T follicular helper cell (primary cell): ENCODE measurements at places on chromosomes 11 and 22.
A peak's percentile ranks its signal among the peaks of the same experiment; 100 is the strongest.

DNA sequence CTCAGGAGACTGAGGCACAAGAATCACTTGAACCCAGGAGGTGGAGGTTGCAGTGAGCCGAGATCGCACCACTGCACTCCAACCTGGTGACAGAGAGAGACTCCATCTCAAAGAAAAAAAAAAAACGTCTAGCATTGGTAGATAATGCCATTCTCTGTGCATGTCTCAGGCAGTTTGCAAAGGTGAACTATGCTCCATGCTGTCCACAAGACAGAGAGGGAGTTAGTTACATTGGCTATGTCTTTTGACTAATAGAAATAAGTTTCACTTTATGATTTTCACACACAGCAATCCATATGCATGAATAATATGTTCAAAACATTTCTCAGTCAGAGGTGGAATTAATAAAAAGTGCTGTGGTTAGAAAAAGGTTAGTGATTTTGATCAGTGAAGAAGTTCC is 591.4 kb downstream of the ETS1 start:
- DNase-seq, result no peak

DNA sequence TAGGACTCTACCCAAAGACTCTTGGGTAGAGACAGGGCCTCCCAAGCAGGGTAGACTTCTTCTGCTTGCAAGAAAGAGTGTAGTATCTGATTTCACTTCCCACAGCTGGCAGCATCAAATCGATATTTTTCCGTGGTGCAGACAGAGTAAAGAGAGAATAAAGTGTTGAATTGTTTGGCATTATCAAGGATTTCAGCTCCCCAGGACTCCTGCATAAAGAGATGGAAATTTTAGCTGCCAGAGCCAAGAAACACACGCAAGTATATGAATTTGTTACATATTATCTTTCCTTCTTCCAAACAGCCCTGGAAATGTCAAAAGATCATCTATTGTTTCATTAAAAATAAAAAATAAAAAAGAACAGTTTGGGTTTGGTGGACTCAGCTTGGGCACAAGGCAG is 136.8 kb downstream of the PKNOX2 start:
- no peak for DNase-seq

- DNase-seq, result no peak
Observed at GRCh38 chr22:24408630-24409029, 18.8 kb upstream of the ADORA2A start.

DNA sequence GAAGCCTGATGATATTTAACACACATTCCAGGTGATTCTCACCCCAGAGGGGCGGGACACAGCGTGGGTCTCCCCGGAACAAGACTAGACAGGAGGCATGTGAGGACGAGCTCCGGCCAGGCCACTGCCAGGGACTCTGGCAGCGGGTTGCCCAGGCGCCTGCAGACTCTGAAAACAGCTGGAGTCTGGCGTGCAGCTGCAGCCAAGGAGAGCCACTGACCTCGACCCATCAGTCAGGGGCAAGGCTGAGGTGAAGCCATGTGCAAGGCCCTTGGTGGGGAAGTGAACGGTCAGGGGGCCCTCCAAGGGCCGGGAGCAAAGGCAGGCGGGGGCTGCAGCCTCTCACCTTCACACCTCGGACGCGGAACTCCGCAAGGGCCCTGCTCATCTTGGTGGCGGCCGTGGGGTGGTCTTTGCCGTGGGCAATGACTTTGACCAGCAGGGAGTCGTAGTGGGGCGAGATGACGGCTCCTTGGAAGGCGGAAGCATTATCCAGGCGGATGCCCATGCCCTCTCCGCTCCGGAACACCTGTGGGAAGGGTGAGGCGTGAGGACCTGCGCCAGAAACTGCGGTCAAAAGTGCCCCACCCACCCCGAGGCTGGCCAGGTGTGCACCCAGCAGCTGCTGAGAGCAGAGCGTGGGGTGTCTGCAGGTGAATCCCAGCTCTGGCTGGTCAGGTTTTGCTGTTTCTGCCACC is 6.7 kb downstream of the LRFN4 start:
- no peak for DNase-seq

DNA sequence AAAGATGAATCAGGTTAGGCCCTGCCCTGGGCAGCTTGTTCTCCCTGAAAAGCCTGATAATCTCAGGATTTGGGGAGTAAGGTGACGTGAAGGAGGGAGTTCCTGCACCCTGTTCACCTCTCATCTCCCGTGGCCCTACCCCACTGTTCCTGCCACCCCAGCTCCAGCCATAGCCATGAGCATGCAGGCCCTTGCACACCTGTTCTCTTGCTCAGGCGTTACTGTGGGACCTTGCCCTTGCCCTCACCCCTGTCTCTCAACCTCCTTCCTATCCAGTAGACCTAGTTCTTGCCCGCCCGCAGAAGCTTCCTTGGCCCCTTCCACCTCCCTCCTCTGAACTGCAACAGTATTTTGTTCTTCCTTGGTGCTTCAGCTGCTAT is 15.0 kb downstream of the TSKU start:
- DNase-seq, result no peak

DNA sequence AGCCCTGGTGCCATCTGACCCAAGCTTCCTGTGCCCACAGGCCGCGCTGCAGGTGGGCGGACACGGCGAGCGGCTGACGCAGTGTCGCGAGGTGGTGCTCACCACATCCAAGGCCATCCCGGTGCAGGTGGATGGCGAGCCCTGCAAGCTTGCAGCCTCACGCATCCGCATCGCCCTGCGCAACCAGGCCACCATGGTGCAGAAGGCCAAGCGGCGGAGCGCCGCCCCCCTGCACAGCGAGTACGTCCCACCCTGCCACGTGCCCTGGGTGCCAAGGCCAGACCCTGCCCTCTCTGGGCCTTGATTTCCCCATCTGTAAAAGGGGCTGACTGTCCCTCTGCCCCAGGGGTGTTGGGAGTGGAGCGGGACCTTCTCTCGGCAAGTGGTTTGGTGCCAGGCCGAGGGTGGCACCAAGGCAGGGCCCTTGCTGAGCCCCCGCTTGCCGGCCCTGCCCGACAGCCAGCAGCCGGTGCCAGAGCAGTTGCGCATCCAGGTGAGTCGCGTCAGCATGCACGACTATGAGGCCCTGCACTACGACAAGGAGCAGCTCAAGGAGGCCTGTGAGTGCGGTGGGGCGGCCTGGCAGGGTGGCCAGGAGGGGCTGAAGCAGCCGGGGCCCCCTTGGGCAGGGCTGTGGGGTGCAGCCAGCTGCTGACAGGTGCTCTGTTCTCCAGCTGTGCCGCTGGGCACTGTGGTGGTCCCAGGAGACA is 5.9 kb upstream of the MDK start:
- no peak for DNase-seq

GRCh38 chr11:81342966-81343365 is 1390.7 kb downstream of the FAM181B start:
- no peak for DNase-seq

- no peak for DNase-seq
Observed at GRCh38 chr11:126587541-126587940, 232.1 kb downstream of the ST3GAL4 start.

DNA sequence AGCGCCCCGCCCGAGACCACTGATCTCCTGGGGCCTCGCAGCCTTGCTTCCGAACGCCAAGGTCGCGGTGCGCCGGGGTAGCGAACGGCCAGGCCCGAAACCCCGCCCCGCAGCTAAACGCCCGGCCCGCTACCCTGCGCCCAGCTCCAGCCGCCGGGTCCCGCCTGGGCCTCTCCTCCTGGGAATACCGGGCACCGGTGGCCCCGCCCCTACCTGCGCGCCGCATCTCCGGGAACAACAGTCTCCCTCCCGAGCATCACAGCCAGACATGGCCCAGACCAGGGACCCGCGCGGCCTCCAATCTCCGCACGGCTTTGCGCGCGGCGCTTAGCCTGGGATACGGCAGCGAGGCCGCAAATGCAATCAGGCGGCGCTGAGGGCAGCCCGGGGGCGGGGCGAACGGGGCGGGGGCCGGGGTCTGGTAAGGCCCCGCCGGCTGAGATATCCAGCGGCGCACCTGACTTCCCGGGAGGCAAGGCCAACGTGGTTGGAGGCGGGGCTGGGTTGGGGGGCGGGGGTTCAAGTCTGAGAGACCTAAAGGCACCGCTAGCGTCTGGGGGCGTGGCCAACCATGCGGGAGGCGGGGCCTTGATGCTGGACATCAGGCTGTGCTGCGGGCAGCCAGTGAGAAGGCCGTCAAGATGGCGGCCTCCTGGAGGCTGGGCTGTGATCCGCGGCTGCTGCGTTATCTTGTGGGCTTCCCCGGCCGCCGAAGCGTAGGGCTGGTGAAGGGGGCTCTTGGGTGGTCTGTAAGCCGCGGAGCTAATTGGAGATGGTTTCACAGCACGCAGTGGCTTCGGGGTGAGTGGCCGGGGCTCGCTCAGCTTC is at the start of the genes APIP and PDHX:
APIP (minus strand) TSS at position 365 of the 828 bp plus-strand sequence; CDS start at position 270, 95 bp downstream.
PDHX (plus strand) TSS at position 604 of the 828 bp plus-strand sequence; CDS start at position 642, 38 bp downstream.
- DNase-seq, result peak; percentile 95
